ENCODE measurements at places on chromosomes 4 and X.
A peak's percentile ranks its signal among the peaks of the same experiment; 100 is the strongest.

GRCh38 chr4:109040441-109040840 lies 262.0 kb downstream of the COL25A1 start:
- peak; percentile 84 for DNase-seq

- no peak for DNase-seq
Measured at GRCh38 chr4:69038582-69038981, 57.7 kb upstream of the UGT2B7 start.

DNA sequence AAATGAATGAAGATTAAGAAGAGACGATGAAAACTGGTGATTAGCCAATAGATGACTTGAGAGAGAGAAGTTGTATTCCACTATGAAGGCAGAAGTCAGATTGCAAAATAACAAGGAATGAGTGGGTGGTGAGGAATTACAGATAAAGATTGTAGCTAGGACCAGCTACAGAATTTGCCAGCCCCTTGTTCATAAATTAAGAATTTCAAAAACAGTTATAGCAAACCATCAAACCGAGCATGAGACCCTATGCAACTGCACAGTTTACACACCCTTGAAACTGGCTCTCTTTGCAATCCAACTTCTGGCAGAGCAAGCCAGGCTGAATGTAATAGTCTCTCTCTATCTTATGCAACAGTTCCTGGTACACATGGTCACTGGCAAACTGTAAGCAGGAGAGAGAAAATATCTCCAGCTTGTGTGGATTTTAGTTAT lies 35.2 kb downstream of the STAP1 start:
- peak; percentile 65 for DNase-seq

- peak; percentile 52 for DNase-seq
Measured at GRCh38 chr4:25144870-25145481, 15.3 kb downstream of the SEPSECS start.

- DNase-seq = no peak
Measured at GRCh38 chr4:108527723-108528122, 92.7 kb upstream of the RPL34 start.

DNA sequence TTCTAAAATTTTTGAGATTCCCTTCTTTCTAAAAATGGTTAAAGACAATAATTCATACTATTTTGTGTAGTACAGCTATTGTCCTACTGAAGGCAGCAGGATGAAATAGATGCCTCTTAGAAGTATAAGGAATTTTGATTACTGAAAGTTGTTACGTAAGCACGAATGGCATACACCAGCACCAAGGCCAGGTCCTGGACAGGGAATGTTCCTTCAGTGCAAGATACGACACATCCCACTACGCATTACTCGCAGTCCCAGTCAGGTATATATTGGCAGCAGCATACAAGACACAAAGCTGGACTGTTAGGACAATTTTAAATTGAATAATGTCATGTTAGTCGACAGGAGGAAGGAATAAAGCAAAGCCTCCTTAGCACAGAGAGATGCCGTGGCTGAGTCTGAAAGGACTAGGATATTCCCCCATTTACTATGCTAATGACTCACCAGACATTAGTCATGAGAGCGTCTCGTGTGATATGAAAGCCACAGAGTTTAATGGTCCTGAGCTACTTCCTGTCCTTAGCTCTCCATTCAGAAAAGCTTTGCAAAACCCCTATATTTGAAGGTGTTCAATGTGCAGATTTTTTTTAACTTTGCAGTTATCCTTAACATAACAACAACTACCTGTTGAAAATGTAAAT lies 504.3 kb downstream of the FAM133A start:
- no peak for DNase-seq

All from suppressor macrophage treated with lipopolysaccharide for 1 hour (primary cell).